Mesothelial cell of epicardium (in vitro differentiated cells): ENCODE measurements at places on chromosomes 13 and 19.

DNA sequence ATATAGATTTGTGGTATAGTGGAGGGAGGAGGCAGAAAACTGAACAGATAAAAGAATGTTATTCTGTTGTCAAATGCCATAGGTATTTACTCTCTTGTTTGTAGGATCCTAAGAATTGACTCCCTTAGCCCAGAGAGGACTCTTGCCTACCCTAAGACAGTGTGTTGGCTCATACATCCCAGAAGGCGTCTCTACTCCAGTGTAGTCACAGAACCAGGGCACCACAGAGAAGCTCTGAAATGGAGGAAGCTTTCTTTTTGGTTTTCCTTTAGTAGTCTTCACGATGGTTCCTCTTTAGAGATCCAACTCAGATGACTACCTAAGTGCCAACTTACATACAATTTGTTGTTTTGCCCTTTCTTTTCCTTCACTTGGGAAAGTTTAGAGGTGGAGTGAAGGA, 14.0 kb downstream of the GPR183 start:
- DNase-seq, result no peak

DNA sequence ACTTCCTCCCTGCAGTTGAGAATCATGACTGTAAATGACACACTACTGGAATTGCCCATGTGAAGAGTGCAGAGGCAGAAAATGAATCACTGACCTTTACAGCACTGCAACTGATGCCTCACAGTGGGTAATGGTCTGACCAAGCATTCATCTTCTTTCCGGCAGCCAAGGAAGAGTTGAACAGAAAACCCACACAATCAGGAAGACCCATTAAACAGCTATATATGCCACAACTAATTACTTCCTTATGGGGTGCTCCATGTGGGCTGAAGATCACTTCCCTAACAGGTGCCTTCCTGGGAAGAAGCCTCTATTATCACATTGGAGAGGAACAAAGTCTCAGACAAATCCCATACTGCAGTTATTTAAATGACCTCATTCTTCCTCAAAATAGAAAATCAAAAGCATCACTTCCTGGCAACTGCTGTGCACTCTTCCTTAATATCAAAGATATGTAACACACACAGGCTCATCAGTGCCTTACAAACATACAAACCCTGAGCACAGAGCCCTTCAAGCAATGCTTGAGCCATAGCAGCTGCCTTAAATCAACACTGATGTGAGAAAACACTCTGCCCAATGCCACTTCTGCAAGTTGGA, 45.8 kb downstream of the RUBCNL start:
- no peak for DNase-seq

DNA sequence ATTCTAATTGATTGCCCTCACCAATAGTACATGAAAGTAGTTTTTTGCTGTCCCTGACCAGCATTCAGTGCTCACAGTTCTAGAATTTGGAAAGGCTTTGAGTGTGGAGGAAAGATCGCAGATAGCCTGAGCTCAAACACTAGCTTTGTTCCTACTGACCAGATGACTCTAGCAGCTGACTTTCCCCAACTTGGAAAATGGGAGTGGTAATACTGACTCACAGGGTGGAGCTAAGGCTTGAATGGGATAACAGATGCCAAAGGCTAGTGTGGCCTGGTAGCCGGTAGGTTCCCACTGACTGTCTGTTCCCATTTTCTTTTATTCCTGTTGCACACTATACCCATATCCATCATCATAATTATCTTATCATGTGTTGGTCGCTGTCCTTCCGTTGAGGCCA, 3.7 kb downstream of the ZSCAN22 start:
- no peak for DNase-seq

- DNase-seq, result no peak
Measured at GRCh38 chr19:19552798-19553197, 14.7 kb downstream of the CILP2 start.

- DNase-seq, result no peak
Measured at GRCh38 chr19:38206928-38207327, 17.1 kb downstream of the DPF1 start.

- DNase-seq, result no peak
Measured at GRCh38 chr19:18648973-18649315, 12.1 kb downstream of the KLHL26 start.

DNA sequence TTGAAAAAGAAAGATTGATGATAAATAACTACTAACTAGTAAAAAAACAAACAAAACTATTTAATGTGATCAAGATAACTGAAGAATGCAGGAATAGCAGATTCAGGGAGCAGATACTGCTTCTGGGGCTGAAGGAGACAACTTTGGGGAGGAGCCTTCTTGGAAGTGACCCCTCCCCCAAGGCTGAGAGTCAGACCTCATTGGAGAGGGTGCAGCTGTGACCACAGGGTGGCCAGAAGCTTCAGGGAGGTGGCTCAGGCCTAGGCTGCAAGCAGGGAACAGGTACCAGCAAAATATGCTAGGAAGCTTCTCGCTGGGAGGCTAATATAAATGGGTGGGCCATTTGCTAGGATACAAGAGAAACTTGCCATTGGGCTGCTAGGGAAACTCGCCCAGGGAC, 149.9 kb downstream of the MYO16 start:
- no peak for DNase-seq

- no peak for DNase-seq
Measured at GRCh38 chr19:4695224-4695731, 25.1 kb upstream of the MYDGF start.

DNA sequence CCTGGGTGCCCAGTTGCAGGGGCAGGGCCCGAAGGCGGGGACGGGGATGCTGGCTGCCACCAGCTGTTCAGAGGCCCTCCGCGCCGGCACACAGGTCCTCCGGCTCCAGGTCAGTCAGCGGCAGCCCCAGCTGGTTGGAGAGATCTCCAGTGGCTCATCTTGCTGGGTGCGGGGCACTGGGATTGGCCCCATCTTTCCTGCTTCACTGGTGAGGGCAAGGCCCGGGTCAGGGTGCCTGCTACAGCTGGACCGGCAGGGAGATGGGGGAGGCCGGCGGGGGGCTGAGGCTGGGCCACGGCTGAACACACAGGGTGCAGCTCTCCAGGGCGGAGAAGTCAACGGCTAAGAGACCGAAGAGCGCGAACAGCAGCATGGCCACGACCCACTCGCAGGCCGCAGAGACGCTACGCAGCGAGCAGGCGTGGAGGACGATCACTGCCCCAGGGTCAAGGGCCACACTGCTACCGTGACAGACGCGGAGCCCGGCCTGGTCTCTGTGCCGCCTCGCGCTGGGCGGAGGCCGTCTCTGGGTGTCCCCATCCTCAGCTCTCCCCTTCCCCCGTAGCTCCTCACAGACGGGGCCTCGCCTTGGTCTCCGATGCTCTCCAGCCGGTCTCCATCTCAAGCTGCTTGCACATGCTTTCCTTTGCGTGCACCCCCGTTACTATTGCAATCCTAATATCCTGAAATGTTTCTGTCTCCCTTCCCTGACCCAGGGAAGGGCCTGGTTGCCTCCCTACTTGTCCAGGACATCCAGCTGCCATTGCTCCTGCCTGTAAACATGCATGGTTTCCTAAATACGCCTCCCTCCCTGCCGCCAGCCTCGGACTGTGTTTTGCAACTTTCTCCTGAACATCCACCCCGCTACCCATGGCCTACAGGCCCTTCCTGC, 12.3 kb downstream of the TMEM150B start:
- no peak for DNase-seq

DNA sequence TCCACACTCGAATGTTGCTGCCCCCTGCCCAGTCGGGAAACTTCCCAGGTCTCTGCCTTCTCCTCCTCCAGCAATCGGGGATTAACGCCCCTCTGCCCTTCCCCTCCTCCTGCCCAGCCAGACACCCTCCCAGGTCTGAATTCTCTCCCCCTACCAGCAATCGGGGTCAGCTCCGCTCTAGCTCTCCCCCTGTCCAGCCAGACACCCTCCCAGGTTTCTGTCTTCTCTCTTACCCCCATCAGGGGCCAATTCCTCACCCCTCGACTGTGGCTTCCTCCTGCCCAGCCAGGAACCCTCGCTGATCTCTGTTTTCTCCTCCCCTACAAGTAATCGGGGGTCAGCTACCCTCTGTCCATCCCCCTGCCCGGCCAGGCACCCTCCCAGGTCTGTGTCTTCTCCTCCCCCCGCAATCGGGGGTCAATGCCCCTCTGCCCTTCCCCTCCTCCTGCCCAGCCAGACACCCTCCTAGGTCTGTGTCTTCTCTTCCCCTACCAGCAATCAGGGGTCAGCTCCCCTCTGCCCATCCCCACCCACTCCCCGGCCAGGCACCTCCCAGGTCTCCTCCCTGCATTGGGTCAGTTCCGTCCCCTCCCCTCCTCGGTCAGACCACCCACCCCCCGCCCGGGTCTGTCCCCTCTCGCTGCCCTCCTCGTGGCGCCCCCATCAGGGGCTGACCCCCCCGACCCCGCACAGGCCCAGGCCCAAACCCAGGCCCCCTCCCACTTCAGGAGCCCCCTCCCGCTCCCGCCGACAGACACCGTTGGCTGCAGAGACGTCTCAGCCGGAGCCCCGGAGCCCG, 668 bp downstream of the ZFR2 start:
- no peak for DNase-seq

DNA sequence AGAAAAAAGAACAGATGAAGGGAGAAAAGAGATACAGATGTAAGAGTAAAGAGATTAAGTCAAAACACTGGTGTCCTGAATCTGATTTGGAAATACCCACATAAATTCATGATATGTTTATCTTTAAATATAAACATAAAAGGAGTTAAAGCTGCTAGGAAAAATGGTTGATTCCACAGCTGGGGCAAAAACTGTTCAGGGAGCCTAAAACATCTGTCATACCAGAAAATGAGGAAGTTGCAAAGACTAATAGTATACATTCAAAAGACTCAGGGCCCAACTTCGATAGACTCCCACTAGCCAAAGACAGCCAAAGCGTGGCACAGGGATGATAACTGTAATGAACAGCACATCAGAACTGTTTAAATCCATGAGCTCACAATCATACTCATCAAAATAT, 62.0 kb downstream of the ABCC4 start:
- no peak for DNase-seq

DNA sequence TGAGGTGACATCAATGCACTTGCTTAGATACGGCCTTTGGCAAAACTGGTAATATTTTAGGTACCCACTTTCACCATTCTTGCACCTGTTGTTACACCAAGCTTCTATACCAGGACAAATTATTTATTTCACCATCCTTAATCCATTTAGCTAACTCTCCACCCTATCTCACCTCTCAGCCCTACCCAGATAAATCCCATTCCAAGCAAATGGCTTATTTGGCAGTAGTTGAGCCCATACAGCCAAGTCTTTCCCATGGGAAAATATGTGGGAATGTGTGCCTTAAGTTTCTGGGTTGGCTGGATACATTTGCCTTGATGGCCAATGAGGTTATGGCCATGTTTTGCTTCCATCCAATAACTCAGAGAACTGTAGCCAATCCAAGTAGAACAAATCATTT, 551.9 kb downstream of the GPC6 start:
- no peak for DNase-seq

- no peak for DNase-seq
Measured at GRCh38 chr19:57587529-57587928, 3.6 kb downstream of the ZIK1 start.

DNA sequence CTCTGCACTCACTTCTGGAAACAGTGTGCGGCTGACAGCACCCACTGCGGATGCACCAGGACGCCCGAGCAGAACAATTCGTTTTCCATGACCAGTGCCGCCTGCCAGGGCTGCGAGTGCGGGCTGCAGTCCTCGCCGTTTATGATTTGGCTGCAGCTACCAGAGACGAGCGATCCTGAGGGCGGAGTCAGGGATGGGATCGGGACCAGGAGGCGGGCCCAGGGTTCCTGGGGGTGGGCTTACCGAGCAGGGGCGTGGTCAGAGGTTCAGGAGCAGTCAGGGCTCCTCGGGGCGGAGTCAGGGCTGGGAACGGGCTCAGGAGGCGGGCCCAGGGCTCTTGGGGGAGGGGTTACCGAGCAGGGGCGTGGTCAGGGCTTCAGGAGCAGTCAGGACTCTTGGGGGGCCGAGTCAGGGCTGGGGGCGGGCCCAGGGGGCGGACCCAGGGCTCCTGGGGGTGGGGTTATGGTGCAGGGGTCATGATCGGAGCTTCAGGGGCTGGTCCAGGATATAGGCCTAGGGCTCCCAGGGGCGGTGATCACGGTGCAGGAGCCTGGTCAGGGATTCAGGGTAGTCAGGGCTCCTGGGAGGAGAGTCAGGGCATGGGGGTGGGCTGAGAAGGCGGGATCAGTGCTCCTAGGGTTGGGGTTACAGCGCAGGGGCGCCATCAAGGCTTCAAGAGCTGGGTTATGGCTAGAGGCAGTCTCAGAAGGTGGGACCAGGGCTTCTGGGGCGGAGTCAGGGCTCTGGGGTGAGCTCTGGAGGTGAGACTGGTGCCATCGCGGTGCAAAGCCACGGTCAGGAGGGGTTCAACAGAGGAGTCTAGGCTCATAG, 1.7 kb downstream of the KLK4 start:
- peak; percentile 62 for DNase-seq

DNA sequence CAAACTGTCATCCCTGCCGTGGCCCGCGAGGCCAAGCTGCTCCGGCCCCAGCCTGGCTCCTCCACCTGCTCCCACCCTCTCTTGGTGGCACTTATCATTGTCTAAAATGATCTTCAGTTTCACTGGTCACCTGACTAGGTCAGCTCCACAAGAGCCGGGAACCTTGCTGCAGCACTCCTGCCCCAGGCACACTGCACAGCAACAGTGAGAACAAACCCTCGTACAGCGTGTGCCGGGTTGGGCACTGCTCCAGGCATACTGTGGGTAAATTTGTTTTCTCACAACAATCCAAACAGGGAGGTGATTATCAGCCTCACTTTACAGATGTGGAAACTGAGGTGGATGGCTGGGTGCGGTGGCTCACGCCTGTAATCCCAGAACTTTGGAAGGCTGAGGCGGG, 8.9 kb downstream of the DEDD2 start:
- no peak for DNase-seq

DNA sequence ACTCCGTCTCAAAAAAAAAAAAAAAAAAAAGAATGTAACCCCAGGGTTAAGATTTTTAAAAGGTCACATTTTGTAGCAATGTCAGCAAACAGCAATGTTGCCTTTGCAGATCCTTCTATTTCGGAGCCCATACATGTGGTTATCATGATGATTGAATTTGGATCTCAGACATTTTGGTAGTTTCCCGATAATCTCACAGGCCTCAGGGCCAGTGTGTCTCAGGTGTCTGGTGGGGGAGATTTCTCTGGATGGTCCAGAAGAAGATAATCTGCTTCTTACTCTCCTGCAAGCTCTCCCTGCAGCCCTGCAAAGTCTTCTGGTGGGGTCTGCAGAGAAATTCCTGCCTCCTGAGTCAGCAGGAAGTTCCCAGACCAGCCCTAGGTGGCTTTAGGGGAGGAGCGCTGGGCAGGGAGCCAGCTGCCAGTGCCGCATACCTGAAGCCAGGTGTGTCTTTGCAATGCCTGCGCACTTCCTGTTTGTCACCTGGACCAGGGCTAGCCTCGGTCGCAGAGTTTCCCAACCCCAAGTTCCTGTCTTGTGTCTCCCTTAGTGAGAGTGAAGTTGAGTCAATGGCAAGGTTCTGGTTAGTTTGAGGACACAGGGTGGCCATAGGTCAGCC, 1.4 kb downstream of the SH2D3A start:
- DNase-seq, result peak; percentile 70
